Activated naive CD4-positive, alpha-beta T cell treated with anti-CD3 and anti-CD28 coated beads for 36 hours (primary cell): ENCODE measurements at places on chromosomes 6 and 20. TPM values are rescaled to one million over a fixed set of nuclear protein-coding genes. Genes with fewer than 3 reads are reported as not detected.
A peak's percentile ranks its signal among the peaks of the same experiment; 100 is the strongest.

DNA sequence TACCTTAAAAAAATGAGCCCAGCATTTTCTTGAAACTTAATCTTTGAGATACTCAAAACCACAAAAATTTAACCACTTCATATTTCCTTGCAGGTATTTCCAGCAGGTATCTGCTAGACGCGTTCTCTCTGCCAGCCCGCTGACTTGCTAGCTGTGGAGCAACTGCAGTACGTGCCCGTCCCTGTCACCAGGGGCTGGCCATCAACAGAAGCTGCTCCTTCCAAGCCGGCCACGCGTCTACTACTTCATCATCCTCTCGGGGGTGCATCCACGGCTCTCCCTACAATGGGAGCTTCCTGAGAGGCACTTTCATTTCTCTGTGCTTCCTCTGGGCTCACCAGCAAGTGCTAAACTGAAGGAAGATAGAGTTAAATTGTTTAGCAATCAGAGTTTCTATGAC lies 132.4 kb downstream of the DTNBP1 start:
- no peak for DNase-seq

DNA sequence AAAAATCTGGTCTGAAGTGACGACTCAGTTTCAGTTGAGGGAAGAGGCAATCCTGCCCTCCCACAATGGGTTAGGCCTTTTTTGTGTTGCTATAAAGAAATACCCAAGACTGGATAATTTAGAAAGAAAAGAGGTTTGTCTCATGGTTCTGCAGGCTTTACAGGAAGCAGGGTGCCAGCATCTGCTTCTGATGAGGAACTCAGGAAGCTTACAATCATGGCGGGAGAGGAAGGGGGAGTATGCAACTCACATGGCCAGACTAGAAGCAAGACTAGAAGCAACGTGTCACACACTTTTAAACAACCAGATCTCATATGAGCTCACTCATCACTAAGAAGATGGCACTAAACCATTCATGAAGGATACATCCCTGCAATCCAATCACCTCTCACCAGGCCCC lies 529.3 kb downstream of the KIF16B start:
- DNase-seq: no peak

DNA sequence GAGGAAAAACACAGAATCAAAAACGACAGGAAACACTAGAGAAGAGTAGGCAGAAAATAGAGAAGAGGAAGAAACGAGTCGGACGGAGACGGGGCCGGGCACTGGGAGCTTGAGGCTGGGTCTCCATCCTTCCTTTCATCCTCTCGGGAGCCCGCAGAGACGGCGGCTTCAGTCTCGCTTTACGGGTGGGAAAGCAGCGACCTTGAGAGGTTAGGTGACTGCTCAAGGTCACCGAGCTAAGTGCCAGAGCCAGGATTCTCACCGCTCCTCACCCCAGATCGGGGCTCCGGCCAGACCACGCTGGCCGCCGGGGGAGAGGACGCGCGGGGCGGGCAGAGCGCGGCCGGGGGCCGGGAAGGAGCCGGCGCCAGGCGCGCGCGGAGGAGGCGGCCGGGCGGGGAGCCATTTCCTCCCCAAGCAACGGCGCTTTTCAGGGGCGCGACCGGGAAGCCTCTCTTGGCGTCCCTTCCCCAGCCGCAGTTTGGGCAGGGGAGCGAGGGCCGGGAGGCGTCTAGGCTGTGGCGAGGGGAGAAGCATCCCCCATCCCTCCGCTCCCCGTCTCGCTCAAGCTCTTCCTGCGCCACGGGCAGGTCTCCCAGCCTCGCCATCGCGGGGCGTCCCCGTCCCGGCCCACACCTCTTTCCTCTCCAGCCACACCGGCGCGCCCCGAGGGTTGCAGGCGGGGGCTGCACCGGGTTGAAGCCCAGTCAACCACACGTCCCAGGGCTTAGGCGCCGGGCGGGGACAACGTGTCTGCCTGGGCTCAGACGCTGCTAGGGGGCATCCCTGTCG lies 24.1 kb upstream of the MAP3K7 start:
- peak; percentile 54 for DNase-seq

DNA sequence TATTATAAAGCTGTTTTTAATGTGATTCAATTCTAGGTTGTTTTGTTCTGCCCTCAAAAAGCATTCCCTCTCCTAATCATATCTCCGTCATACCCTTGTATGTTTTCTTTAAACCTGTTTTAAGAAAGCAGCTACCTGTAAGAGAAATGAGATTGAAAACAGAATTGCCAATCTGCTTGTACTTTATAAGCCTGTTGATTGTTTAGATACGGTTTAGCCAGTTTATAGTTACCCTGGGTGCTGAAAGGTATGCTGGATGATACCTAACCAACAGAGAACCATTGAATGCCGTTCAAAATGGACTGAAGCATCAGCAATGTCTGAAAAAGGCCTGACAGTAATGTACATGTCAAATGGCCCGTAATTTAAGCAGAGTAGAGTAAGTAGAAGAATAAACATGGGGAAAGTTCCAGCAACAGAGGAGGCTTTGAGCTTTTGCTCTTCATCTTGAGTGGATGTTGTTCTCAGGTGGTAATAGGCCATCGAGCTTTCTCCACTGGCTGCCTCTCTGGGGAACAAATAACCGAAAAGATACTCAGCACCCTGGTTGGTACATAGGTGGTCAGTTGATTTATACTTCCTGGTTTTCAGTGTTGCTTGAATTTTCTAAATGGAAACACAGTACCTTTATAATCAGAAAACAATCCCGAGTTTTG lies 27.5 kb downstream of the PTPN1 start:
- DNase-seq: no peak

- no peak for DNase-seq
Observed at GRCh38 chr20:3107464-3108025, 23.0 kb upstream of the AVP start.

GRCh38 chr20:40494248-40494647 lies 194.8 kb downstream of the MAFB start:
- DNase-seq: no peak

CUL7 gene
- 21.9 TPM for total RNA-seq

RBPJL gene
- not detected for total RNA-seq

IPCEF1 gene
- 25.2 TPM for total RNA-seq

COL9A1 gene
- total RNA-seq: not detected

CST2 gene
- total RNA-seq: not detected
